ENCODE measurements at places on chromosomes 3 and 15.

GRCh38 chr3:197793247-197793646, 2.2 kb downstream of the LRCH3 start:
- no peak for DNase-seq

DNA sequence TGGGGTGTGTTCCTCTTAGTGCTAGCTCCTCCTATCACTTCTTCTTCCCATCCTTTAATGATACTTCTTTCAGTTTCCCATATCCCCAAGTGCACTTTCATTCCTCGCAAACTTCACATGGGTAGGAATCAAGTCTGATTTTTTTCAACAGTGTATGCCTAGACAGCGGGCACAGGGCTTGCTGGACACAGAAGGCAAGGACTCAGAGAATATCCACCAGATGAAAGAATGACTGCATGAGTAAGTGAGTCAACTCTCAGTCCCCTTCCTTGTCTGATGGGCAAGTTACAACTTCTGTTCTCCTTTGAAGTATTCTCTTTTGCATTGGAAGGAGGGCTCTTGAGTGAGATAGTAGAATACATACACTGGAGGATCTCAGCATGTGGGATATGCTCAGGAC, 3.1 kb upstream of the SQOR start:
- DNase-seq: no peak

- no peak for DNase-seq
Observed at GRCh38 chr15:62099094-62099601, 32.4 kb downstream of the C2CD4A start.

DNA sequence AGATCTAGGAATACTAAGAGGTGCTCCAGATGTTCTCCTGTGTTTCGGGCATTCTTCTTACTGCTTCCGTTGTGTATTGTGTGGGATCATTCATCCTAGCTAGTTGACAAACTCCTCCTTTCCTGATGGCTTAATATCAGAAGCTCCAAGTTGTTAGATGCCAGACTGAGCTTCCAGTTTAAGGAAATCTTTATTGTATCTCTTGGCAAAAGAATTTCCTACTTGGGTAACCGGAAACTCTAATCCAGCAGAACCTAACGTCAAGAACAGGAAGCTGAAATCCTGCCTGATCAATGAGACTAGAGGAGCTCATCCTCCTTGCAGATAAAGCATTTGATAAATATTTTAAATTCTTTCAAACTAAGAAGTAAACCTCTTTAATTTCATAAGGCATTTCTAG, 27.7 kb upstream of the MYH15 start:
- DNase-seq: no peak

- DNase-seq: peak; percentile 74
Observed at GRCh38 chr3:19947549-19948225, 790 bp downstream of the RAB5A start.

Data from Peyer's patch (tissue), 4 donors.